ENCODE measurements at places on chromosomes 1 and 21. TPM values are rescaled to one million over a fixed set of nuclear protein-coding genes. Genes with fewer than 3 reads are reported as not detected.

SOX13 gene
- 69.2 TPM for total RNA-seq

SLC9C2 gene
- total RNA-seq: not detected

CGN gene
- total RNA-seq: 247 TPM

C1orf115 gene
- total RNA-seq: 85.2 TPM

C1QB gene
- 215 TPM for total RNA-seq

DISP3 gene
- 0.23 TPM for total RNA-seq

TMEM52 gene
- total RNA-seq: 1.8 TPM

KLHL17 gene
- total RNA-seq: 14.7 TPM

CRYZ gene
- total RNA-seq: 14.2 TPM

CA14 gene
- total RNA-seq: 0.38 TPM

EFCAB7 gene
- 3.9 TPM for total RNA-seq

LIPI gene
- total RNA-seq: not detected

ESPN gene
- 65.7 TPM for total RNA-seq

ZNF326 gene
- 40.1 TPM for total RNA-seq

CHI3L2 gene
- total RNA-seq: 3.3 TPM

RCSD1 gene
- 8.4 TPM for total RNA-seq

CFHR5 gene
- not detected for total RNA-seq

LMX1A gene
- 0.31 TPM for total RNA-seq

LCE2A gene
- not detected for total RNA-seq

AZIN2 gene
- 19.0 TPM for total RNA-seq

GDAP2 gene
- 27.4 TPM for total RNA-seq

TMEM269 gene
- total RNA-seq: not detected

BARHL2 gene
- total RNA-seq: not detected

KRTAP21-2 gene
- total RNA-seq: not detected

VCAM1 gene
- 9.4 TPM for total RNA-seq

AGMAT gene
- total RNA-seq: 21.4 TPM

COG2 gene
- total RNA-seq: 38.0 TPM

NID1 gene
- total RNA-seq: 118 TPM

STPG1 gene
- total RNA-seq: 25.4 TPM

RGS5 gene
- total RNA-seq: 23.4 TPM

DNAJC11 gene
- total RNA-seq: 71.1 TPM

CYP4A22 gene
- total RNA-seq: not detected

NFASC gene
- 12.3 TPM for total RNA-seq

SYT6 gene
- total RNA-seq: 0.82 TPM

CFAP126 gene
- not detected for total RNA-seq

KCNE2 gene
- total RNA-seq: 0.84 TPM

IGSF3 gene
- total RNA-seq: 27.4 TPM

CLK2 gene
- total RNA-seq: 47.8 TPM

FLG gene
- not detected for total RNA-seq

PLA2G2C gene
- total RNA-seq: not detected

SYT2 gene
- total RNA-seq: not detected

TMEM82 gene
- total RNA-seq: 16.8 TPM

TCEANC2 gene
- 8.6 TPM for total RNA-seq

OR2T27 gene
- not detected for total RNA-seq

TOR1AIP2 gene
- total RNA-seq: 73.4 TPM

KIF21B gene
- total RNA-seq: 3.2 TPM

VANGL2 gene
- total RNA-seq: 8.7 TPM

SELENBP1 gene
- 1,654 TPM for total RNA-seq

Measured in mucosa of descending colon (tissue), 3 donors.